Activated gamma-delta T cell (primary cell): ENCODE measurements at places on chromosomes 16 and 17.

DNA sequence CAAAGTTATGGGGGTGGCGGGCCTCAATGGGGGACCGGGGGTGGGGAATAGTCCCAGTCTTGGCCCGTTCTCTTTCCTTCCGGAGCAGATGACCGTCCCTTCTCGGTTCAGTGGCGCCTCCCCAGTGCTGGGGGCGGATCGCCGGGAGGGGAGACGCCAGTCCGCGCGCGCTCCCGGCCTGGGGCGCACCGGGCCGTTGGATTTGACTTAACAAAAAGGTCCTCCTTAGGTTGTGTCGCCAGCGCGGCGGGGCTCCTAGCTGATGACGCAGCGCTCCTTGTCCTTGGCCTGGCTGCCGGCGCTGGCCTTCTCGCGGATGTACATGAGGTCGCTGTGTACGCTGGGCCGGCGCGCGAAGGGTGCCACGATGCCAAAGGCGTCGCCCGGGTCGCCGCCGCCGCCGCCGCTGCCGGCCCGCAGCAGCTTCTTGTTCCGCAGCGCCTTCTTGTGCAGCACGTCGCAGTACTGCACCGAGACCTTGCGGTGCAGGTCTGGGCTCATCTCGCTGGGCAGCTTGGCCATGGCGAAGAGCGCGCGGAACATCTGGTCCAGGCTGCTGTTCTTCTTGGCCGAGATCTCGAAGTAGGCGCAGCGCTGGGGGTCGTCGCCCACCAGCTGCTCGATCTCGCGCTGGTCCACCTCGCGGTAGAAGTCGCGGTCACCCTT is 1.2 kb downstream of the RASD1 start:
- DNase-seq, result no peak

- DNase-seq, result no peak
These were observed 1.4 kb downstream of the PMP22 start for GRCh38 chr17:15263680-15264079.

- no peak for DNase-seq
These were observed 8.7 kb downstream of the GRN start for GRCh38 chr17:44353672-44354331.

DNA sequence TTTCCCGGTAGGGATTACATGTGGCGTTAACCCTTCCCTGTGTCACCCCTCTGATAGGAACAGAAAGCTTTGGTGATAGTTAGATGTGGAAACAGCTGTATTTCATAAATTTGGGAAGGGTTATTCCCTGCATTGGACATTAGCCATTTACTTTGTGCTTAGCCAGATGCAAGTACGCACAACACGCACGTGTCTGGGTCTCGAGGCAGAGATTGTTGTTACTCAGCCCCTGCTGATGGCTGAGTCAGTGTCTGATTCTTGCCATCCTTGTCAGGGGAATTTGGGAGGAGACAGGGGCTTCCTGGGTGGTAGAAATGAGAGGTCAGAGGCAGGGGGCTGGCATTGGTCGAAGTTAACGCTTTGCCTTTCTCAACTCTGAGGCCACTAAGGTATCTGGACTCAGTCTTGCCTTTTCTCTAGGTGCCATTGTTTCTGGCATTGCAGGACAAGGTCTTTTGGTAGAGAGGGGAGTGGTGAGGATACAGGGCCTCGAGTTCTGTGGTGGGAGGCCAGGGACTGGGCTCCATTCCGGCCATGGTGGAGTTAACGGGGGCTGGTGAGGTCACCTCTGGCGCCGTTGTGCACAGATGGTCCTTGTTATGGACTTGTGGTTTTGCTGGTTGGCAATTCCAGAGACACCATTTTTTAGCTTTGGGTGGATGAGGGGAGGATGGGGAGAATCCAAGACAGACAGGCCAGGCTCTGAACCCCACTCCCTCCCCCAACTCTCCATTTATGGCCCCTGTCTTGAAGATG is 8.2 kb downstream of the MMP2 start:
- no peak for DNase-seq

- DNase-seq, result no peak
These were observed 28.6 kb upstream of the METRNL start for GRCh38 chr17:83050651-83051395.

DNA sequence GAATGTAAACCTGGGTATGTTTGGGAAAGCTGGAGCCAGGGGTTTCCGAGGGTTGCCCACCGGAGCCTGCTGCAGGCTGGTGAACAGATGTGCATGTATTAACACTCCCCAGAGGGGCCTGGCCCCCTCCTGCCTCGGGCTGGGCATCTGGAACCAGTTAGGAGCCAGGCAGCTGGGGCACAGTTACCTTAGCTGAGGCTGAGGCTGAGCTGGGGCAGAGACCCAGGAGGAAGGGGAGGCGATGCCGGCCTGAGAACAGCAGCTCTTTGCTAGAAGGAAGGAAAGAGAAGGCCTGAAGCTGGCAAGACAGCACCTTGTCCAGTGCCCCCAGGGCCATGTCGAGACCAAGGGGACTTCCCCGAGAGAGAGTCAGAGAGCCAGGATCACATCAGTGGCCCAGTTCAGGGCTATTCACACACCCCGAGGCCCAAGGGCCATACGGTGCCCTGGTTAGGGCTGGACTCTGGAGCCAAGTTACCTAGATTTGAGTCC is 65.8 kb downstream of the RMI2 start:
- no peak for DNase-seq

DNA sequence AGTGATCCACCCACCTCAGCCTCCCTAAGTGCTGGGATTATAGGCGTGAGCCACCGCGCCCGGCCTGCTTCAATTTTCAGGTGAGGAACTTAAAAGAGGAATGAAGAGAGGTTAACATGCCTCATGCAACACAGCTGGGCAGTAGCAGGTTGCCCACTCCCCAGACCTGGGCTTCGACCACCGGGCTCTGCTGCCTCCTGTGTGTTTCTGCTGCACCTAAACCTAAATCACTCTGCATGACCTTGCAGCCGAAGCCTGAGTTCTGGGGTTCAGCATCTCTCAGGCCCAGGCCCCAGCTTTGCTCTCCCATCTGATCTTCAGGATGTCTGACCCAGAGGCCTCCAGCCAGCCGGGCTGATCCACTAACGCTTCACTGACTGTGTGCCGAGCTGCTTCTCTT is 112.6 kb downstream of the OR1D5 start:
- no peak for DNase-seq

GRCh38 chr17:42849451-42850181 is 1.4 kb upstream of the AOC3 start:
- DNase-seq, result no peak

- DNase-seq, result no peak
These were observed 37.5 kb upstream of the RBFOX3 start for GRCh38 chr17:79648181-79648831.

- DNase-seq, result no peak
These were observed 6.5 kb downstream of the CPNE7 start for GRCh38 chr16:89581861-89582563.

DNA sequence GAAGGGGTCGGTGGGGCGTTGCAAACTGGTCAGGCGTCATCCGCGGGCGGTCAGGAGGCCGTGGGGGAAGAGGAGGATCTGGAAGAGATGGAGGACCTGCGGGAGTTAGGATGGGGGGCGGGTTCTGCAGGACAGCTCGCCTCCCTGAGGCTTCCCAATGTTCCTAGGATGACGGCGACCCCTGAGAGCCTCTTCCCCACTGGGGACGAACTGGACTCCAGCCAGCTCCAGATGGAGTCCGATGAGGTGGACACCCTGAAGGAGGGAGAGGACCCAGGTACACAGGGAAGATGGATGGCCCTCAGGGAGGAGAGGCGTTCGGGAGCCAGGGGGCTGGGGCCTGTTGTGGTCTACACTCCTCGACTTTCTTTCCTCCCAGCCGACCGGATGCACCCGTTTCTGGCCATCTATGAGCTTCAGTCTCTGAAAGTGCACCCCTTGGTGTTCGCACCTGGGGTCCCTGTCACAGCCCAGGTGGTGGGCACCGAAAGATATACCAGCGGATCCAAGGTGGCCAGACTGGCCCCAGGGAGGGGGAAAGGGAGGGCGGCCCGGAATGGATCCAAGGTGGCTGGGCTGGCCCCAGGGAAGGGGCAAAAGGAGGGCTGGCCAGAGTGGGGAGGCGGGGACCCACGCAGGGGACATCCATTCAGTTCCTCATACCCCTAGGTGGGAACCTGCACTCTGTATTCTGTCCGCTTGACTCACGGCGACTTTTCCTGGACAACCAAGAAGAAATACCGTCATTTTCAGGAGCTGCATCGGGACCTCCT is 839 bp downstream of the PLD2 start:
- DNase-seq, result no peak

- DNase-seq, result no peak
These were observed 390 bp downstream of the ZNRF1 start for GRCh38 chr16:74999219-74999608.

DNA sequence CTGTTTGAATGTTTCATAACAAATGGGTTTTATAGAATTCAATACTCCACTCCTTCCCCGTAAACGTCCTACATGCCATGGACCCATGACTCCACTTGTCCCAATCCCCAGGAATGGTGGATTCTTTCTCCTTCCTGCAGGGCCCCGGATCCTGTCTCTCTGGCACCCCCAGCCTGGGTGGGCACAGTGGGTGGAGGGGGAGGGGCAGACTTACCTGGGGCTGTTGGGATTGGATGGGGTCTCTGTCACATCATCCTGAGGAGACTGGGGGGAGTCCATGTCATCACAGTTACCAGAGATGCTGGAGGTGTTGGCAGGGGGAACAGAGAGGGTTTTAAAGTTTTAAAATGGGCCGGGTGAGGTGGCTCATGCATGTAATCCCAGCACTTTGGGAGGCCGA is 13.2 kb downstream of the TRPV3 start:
- DNase-seq, result no peak

GRCh38 chr16:4888428-4889135 is 41.3 kb downstream of the UBN1 start:
- DNase-seq, result no peak

DNA sequence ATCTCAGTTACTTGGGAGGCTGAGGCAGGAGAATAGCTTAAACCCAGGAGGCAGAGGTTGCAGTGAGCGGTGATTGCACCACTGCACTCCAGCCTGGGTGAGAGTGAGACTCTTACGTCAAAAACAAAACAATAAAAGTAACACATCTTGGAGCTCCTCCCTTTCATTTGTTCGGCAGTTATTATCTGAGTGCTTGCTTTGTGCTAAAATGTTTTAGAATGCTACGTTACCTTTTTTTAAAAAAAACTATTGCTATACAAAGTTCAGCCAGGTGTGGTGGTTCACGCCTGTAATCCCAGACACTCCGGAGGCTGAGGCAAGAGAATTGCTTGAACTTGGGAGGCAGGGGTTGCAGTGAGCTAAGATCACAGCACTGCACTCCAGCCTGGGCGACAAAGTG is 15.8 kb downstream of the IST1 start:
- DNase-seq, result no peak
